NCI-H524 treated with DMSO at 0.1 percent for 48 hours (cell line): ENCODE measurements at places on chromosomes 6 and 20.

DNA sequence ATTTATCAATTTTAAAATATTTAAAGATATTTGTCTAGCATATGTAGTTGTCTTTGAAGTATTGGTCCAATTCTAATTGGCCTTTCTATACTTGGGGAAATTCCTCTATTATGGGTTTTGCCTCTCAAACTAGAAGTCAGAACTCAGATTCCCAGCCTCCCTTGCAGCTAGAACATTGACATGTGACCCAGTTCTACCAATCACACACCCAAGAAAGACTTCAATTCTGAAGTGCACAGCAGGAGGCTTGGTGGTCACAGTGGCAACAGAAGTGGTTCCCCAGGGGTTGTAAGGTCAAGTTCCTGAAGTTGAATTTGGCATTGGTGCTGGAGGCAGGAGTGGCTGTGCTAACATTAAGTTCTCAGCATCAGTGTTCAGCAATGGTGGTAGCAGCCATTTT is 14.8 kb upstream of the FKBP5 start:
- no peak for DNase-seq

- DNase-seq = no peak
Measured at GRCh38 chr6:36912030-36912454, 26.3 kb downstream of the C6orf89 start.

- DNase-seq = peak; percentile 64
Measured at GRCh38 chr6:95802978-95803377, 212.8 kb upstream of the FUT9 start.

DNA sequence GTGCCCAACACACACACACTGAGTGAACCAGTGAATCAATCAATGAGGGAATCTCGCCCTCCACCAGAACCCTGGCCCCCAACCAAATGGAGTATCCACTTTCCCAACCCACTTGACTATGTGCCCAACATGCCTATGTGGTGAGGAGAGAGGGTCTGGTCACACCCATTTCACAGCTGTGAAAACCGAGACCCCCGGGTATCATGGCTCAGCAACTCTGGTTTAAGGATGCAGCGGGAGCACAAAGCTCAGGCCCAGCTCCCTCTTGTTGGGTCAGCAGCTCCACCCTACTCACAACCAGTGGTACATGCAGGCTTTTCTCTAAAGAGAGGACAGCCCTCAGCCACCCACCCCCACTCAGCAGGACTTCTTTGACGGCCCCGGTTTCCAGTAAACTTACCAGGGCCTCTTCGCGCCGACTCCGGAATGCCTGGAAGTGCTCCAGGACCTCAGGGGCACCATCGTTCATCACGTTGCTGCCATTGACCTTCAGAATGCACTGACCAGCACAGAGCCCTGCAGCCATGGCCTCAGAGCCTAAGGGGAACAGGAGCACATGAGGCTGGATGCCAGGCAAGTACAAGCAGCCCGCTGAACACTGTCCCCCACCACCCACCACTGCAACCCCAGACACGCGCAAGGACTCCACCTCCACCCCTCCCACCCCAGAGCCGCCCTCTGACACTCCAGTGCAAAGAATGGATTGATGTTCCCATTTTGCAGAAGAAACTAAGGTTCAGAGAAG is 174.7 kb downstream of the PREX1 start:
- DNase-seq = no peak

GRCh38 chr6:67883500-67884366 is 751.3 kb upstream of the ADGRB3 start:
- DNase-seq = no peak

GRCh38 chr6:14270925-14271788 is 153.6 kb downstream of the CD83 start:
- no peak for DNase-seq

DNA sequence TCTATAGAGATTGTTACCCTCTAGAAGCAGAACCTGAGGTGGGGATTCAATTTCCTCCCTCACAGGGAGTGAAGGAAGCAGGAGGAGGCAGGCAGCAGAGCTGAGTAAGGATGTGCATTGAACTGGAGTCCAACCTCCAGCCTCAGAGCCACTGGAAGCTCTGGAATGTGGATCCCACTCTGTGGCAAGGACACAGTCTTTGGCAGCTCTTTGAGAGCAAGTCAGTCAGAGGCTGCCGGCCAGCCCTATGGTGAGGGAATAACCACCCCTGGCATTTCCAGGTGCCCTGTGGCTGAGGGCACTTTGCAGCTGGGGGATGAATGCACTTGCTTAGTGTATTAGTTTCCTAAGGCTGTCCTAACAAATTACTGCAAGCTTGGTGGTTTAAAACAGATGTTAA is 37.2 kb downstream of the EBF4 start:
- no peak for DNase-seq

DNA sequence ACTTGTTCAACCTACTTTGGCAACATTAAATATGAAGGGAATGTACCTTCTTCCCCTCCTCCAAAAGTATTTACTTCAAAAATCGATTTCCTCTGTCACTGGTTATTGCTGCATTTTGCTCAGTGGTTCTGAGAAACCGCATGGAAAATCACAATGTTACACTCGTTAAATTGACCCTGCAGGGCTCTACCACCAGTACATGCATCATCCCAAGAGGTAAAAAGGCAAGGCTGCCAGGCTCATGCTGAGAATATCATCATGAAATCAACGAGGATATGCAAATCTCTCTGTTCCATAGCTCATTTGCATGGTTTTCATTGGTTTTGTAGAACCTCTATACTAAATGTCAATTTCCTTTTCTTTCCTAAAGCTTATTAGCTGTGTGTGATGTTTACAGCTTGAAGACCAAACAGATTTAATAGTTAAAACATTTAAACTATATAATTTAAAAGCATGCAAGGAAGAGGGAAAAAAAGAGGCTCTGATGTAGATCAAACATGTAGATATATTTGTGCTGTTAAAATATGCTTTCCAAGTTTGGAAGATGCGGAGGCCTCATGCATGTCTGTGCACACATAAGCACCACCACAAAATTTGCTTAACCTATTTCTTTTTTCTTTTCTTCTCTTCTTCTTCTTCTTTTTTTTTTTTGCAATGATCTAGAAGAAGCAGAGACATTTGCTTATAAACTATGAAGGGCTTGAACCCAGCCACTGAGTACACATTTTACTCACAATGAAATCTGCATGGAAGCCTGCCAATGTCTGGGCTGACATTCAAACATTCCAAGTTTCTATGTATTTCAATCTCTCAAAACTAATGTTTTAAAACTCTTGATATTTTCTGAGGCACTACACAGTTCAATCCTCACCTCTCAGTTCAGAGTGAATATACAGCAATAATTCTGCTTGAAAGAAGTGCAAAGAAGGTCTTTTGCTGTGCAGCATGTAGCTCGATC is 194.0 kb downstream of the GMPR start:
- no peak for DNase-seq

DNA sequence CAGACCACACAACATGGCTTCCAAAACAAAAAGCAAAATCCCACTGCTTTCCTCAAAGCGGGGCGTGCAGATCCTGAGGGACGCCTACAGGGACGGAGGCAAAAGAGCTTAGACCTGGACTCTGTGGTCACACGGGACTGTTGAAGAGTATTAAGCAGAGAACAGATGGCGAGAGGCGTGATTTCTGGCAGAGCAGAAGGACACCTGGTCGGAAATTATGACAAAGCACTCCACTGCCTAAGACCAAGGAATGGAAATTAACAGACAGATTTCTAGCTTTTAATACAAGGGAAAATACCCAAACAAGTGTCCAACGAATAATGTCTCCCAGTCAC is 15.4 kb downstream of the CST7 start:
- peak; percentile 99 for DNase-seq

DNA sequence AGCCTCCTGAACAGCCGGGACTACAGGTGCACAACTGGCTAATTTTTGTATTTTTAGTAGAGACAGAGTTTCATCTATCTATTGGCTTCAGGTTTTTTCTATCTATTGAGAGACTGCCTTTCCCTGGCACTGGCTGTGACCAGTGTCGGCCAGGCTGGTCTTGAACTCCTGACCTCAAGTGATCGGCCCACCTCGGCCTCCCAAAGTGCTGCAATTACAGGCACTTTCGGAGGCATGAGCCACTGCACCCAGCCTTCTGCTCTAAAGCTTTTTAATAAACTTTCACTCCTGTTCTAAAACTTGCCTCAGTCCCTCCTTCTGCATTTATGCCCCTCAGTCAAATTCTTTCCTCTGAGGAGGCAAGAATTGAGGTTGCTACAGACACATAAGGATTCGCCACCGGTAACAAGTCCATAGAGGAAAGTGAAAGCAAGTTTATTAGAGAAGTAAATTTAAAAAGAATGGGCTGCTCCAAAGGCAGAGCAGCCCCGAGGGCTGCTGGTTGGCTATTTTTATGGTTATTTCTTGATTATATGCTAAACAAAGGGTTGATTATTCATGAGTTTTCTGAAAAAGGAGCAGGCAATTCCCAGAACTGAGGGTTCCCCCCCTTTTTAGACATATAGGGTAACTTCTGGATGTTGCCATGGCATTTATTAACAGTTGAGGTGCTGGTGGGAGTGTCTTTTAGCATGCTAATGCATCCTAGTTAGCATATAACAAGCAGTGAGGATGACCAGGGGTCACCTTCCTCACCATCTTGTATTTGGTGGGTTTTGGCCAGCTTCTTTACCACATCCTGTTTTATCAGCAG is 44.8 kb upstream of the RNGTT start:
- no peak for DNase-seq

GRCh38 chr6:157235600-157236039 is 87.7 kb downstream of the TMEM242 start:
- DNase-seq = no peak
